Activated T-cell treated with anti-CD3 and anti-CD28 coated beads, Interleukin-2, amount 50 U/mL, for 4 hours (primary cell): ENCODE measurements at places on chromosomes 13 and 19.

- DNase-seq = peak; percentile 32
These were observed 13.6 kb downstream of the UBAC2 start for GRCh38 chr13:99214232-99214631.

DNA sequence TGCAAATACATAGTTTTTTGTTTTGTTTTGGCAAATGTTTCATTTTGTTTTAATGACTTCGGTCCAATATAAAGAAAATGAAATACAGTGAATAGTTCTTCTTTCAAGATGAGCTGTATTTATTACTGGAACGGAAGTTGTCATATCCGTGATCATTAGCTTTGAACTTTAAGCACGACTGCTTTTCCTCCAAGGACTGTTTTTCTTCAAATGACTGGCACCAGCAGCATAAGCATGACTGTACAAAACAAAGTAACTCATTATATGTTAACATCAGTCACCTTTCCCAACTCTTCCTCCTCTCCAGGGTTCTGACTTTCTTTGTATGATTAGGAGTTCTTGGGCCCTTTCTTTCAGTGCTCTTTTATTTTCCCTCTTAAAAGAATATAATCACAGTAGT lies 20.5 kb downstream of the EDNRB start:
- DNase-seq = no peak

GRCh38 chr19:39867133-39867532 lies 21.0 kb upstream of the FBL start:
- DNase-seq = no peak

- DNase-seq = no peak
These were observed 134.8 kb downstream of the NUFIP1 start for GRCh38 chr13:44854313-44855060.

DNA sequence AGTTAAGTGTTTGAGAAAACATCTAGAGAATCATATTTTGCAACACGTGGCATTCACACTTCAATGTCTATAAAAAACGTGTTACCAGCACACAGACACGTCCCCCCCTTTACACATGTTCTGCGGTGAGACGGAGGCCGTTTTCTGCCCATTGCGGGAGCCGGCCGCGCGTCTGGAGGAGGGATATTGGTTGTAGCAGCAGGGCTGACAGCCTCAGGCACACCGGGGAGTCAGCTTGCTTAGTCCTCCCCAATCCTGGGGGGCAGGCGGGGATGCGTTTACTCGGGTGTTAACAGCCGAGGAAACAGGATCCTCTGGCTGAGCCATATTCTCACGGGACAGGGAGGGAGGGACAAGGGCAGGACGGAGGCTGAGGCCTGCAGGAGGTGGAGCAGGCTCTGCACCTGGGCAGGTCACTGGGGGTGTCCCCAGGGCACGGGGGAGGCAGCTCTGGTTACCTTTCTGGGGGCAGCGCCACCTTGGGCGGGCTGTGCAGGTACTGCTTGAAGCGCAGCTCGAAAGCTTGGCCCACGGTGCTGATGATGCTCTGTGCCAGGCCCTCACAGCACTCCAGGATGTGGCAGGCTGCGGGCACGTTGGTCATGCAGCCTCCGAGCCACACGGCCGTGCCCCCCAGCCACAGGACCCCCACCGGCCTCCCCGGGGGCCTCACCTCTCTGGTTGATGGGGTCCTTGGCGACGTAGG lies 25.0 kb downstream of the SHC2 start:
- DNase-seq = no peak

GRCh38 chr13:47027780-47028437 lies 131.1 kb upstream of the HTR2A start:
- DNase-seq = no peak

DNA sequence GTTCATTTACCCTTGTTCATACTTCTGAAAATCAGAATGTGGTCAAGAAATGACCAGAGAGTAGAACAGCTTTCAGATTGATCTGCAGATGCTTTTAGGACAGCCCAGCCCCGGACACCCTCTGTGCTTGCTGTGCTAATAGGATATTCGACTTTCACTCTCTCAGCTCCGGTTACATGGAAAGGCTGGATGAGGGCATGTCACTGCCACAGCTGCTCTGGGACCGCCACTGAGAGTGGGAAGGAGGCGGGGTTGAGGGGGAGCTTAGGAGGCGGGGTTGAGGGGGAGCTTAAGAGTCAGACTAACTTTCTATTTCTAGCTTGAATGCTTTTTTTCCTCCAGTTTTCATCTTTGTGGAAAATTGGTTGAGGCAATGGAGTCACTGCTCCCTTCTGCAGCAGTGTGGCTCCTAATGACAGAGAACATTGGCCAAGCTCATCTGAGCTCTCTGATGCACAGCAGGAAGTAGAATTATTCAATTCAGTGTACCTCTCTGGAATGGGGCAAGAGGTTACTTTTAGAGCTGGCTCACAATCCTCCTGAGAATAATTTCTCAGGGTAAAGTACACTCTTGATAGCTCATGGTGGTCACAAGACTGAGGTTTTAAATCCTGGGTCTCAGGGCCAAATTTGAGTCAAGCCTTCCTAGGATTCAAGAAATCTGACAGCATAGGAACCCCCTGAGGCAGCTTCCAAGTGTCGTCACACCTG lies 74.6 kb upstream of the NPAS1 start:
- no peak for DNase-seq

- DNase-seq = no peak
These were observed 880 bp upstream of the TMEM160 start for GRCh38 chr19:47049307-47049700.

GRCh38 chr19:21423057-21424041 lies 26.4 kb downstream of the ZNF493 start:
- no peak for DNase-seq

GRCh38 chr19:11136400-11137101 lies 19.0 kb downstream of the SPC24 start:
- no peak for DNase-seq

DNA sequence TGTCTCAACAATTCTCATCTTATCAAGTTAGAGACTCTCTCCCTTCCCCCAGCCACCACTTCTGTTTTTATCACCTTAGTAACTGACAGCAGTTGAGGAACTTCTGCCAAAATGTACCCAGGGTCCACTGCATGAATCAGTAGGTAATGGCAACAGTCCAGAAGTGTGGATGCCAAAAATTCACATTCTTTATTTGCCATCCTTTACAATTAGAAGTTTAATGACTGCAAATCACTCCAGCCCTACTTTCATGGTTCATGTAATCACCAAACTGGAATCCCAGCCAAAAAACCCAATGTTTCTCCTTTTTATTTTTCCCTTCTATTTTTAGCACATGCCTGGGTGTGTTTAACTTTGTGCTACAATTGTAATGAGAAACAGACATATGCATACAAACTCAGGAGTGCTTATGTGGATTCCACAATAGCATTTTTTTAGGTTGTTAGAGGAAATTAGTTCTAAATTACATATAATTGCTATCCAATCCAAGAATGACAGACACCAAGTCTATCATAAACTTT lies 243.5 kb downstream of the RGCC start:
- DNase-seq = no peak

DNA sequence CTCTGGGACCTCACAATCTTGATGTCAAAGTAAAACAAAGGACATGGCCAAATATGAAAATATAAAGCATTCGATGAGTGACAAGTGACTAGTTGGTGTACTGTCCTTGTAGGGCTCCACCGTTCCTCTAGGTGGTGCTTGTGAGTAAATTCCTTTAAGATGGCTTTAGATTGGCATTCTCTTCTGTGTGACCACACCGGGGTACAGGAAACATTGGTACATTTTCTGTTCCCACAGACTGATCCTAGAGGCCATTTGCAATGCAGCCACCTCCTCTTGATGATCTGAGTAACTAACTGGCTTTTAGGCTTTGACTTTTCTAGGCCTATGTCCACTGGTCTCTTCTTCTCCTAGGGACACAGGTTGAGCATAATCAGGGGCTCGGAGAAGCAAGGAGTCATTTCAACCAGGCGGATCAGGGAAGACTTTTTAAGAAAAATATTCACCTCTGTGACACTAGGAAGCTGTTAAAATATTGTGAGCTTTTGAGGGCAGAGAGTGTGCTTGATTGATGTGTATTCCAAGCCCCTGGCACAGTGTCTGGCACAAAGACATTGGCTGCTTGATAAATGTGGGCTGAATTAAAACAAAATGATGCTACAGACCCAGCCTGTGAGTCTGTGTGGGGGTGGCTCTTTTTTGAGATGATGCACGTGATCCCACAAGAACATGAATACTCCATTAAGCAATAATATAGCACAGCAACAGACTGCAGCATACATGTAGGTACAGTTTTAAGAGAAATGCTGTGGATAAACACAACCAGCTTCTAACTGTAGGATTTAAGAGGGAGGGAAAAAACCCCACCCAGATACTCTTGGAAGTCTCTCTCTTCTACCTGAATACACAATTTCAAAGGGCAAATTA lies 21.0 kb downstream of the EPSTI1 start:
- peak; percentile 30 for DNase-seq

- no peak for DNase-seq
These were observed 97.3 kb downstream of the AKAP11 start for GRCh38 chr13:42369071-42369797.

DNA sequence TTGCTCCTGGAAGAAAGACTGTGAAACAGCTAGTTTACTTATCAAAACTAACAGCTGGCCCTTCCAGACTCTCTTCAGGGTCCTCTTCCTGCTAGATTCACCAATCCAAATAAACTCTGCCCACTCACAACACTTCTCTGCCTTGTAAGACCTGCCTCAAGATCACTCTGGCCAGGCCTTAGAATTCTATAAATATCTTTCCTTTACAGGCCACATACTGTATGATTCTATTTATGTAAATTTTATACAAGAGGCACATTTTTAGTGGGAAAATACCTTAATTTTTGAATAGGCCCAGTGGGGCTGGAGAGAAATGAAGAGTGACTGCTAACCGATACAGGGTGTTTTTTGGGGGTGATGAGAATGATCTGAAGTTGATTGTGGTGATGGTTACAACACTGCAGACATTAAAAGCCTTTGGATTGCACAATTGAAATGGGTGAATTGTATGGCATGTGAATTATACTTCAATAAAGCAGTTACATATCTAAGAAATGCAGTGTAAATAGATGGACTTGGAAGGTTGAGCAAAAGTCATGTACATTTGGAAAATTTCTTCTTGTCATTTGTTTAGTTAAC lies 141.8 kb downstream of the GPC5 start:
- no peak for DNase-seq

DNA sequence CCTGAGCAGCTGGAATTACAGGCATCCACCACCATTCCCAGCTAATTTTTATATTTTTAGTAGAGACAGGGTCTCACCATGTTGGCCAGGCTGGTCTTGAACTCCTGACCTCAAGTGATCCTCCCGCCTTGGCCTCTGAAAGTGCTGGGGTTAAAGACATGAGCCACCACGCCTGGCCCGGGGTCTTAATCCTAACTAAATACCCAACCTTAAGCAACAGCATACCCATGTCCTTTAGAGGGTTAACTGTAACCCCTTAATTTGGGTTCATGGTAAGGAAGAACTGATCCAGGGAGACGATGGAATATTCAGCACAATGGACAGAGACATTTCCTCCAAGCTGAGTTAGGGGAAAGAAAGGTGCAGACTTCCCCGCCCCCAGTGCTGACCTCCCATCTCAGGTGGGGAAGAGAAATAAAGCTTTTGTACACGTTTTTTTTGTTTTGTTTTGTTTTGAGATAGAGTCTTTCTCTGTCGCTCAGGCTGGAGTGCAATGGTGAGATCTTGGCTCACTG lies 8.7 kb upstream of the GALP start:
- DNase-seq = no peak

DNA sequence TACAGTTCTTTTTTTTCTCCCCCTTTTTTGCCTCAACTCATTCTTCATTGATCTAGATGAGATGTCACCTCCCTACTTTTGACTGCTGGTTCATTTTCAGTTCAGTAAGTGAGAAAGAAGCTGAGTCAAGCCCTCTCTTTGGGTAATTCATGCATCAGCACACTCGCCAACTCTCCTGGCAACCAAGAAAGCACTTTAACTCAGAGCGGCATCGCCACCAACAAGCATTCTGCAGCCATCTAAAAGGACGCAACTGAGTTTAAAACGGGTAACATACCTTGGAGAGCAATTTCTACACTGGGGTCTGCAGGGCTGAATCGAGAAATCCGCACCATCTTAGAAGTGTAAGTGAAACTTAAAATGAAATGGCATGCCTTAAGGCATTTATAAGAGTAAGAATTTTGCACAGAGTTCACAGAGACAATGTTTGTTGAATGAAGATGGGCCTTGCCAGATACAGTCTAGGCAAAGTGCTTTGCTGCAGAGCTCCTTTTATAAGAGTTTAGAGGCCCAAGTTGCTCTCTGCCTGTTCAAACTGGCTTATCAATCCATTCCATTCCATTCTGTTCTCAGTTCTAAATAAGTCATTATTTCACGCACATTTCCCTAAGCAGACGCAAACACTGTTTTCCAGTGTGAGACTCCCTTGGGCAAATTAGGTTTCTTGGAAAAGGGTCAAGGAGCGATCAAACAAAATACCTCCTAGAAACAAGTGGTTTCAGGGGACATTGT lies 338.0 kb downstream of the ENOX1 start:
- DNase-seq = no peak

GRCh38 chr13:107994137-107994536 lies 221.2 kb downstream of the LIG4 start:
- DNase-seq = no peak

GRCh38 chr13:54636231-54636630 lies 1607.6 kb downstream of the OLFM4 start:
- no peak for DNase-seq

DNA sequence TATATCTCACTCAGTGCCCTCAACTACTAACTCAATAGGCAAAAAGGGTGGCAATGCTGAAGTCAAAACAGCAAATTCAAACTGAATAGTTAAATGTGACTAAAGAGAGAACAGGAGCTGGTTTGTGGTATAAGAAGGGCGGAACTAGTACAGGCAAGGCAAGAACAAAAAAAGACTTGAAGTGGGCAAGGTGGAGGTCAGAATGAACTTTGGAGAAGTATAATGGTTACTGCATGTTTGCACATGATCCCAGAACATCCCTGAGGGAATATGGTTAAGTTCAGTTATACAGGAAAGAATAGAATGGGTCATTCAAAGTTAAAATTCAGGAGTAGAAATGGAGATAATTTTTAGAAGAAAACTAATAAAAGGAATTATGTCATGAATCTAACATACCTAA lies 85.5 kb downstream of the DIAPH3 start:
- DNase-seq = no peak

DNA sequence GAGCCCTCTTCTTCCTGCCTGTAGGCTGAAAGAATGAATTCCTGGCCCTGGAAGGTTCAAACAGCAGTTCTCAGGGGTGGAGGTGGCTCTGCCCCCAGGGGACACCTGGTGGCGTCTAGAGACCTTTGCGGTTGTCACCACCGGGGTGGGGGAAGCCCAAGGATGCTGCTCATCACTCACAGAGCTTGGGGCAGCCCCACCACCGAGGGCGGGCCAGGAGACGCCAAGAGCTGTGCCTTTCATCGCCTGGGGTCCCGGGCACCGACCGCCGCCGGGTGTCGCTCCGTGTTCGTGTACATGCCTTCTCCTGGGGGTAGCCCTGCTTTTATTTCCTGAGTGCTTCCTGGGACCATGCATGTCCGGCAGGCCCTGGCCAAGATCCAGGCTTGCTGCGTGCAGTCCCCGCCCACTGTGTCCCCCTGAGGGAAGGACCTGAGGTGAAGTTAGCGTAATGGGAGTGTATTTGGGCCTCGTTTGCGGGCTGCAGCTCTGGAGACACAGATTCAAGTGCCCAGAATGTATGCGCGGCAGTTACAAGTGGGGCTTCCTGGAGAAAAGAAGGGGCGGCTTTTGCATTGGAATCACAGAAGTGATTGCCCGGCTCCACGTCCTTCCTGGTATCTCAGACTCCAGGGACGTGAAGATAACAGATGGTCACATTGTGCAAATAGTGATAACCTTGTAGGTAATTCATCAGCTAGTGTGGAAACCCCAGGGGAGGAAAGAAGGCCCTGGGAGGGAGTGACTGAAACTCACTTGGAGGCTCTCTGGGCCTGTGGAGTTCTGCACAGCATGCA lies 7.8 kb downstream of the DOT1L start:
- DNase-seq = peak; percentile 83
